ENCODE measurements at places on chromosomes 11 and 22.

DNA sequence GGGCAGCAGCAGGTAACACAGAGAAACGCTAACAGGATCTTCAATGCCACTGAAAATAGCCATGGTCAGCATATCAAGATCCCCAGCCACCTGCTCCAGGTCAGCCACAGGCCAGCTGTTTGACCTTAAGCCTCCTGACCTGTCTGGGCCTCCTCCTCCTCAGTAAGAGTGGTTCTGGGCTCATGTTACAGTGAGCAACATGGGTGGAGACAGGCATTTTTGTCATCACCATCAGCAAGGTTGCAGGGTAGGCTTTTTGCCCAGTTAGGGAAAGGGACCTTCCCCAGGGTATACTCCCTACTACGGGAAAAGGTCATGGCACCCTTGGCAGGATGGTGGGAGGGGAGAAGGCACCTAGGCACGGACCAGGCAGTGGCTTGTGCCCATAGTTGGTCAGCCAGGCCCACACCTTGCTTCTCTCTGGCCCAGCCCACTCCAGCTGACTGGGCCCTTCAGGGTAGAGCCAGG is 131.8 kb upstream of the PARVA start:
- H3K4me1 ChIP-seq: peaks cover 51% of the 10 kb centered on the region
- H3K27ac ChIP-seq: no peak overlapping the region
- no peaks in the 10 kb centered on the region for H3K36me3 ChIP-seq
- peaks cover 24% of the 10 kb centered on the region for H3K27me3 ChIP-seq

GRCh38 chr11:66002648-66003225 is 434 bp downstream of the BANF1 start:
- peaks cover 24% of the 10 kb centered on the region for H3K4me1 ChIP-seq
- no peak for DNase-seq
- H3K27ac ChIP-seq: peak overlapping the region; percentile 100
- no peaks in the 10 kb centered on the region for H3K27me3 ChIP-seq

GRCh38 chr11:99884750-99885149 is 802.3 kb upstream of the ARHGAP42 start:
- H3K4me1 ChIP-seq: no peaks in the 10 kb centered on the region
- DNase-seq: no peak
- H3K36me3 ChIP-seq: no peaks in the 10 kb centered on the region

DNA sequence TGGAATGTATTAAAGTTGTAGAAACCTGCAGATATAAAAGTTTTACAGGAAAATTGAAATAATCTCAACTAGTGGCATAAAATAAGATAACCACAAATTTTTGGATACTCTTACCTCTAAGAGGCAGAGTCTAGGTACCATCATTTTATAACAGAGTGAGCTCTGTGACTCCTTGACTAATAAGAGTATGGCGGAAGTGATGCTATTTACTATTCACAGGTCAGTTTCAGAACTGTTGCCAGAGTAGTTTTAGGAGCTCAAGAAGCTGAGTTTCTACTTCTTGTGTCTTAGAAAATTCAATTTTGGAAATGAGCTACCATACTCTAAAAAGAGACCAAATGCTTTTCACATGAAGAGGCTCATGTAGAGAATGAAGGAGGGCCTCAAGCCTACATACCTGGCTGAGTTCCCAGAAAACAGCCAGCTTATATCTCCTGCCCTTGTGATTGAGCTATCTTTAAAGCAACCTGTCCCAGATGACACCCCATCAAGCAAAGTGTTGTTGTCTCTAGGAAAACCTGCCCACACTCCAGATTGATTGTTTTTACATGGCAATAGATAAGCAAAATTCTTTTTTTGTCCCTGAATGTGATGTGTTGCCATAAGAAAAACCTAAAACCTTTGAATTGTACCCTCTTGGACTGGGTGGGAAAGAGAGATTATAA is 712.8 kb upstream of the CNTN5 start:
- no peaks in the 10 kb centered on the region for H3K36me3 ChIP-seq
- no peak overlapping the region for H3K27ac ChIP-seq
- H3K4me1 ChIP-seq: no peaks in the 10 kb centered on the region

DNA sequence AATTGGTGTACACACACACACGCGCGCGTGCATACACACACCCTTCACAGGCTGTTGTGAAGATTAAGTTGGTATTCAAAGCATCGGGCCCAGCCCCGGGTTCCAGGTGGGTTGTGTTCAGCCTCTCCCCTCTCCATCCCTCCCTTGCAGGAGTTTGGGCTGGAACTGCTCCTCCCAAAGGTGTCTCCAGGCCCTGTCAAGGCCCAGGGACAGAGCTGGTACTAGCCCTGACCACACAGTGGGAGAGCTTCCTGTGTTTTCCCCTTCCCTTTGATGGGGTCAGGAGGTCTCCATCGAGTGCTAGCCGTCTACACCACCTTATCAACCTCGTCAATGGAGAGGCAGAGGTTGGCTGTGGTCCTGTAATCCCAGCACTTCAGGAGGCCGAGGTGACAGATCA is 36.5 kb upstream of the CSNK1E start:
- H3K27me3 ChIP-seq: no peaks in the 10 kb centered on the region
- DNase-seq: no peak
- no peak overlapping the region for H3K4me3 ChIP-seq
- peaks cover 20% of the 10 kb centered on the region for H3K4me1 ChIP-seq

DNA sequence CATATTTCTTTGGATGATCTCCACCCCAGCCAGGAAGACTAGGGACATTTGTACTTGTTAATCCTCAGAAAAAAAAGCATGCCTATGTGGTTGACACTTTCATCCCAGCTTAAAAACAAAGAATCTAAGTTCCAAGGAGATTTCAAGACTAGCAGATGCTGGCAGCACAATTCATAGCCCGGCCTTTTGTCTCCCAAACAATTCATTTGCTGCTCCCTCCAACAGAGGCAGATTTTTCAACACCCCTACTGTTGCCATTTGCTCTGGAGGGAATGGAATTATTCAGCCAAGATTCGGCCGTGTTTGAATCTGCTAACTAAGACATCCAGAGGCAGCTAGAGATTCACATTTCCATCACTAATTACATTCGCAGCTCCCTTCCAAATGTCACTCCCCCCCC is 15.3 kb downstream of the P2RX3 start:
- H3K36me3 ChIP-seq: peaks cover 8% of the 10 kb centered on the region
- peaks cover 7% of the 10 kb centered on the region for H3K27me3 ChIP-seq
- H3K4me1 ChIP-seq: peaks cover 70% of the 10 kb centered on the region
- peak overlapping the region; percentile 30 for H3K27ac ChIP-seq
- no peak for DNase-seq

DNA sequence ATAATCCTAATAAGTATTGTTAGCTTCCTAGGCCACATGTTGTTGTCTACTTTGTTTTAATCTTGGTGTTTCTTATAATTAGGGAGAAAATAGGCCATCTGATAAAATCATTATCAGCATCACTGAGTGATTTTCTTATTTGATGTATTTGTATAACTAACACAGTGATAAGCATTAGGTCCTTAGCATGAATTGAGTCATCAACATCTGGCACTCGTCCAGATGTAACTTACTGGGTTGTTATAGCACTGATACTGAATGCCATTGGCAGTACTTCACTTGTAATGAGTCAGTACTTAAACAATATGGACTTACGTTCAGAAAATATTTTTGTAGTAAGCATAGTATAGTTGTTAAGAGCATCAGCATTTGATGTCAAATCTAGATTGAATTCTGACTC is 16.2 kb downstream of the API5 start:
- no peak overlapping the region for H3K27ac ChIP-seq
- H3K4me1 ChIP-seq: no peaks in the 10 kb centered on the region

DNA sequence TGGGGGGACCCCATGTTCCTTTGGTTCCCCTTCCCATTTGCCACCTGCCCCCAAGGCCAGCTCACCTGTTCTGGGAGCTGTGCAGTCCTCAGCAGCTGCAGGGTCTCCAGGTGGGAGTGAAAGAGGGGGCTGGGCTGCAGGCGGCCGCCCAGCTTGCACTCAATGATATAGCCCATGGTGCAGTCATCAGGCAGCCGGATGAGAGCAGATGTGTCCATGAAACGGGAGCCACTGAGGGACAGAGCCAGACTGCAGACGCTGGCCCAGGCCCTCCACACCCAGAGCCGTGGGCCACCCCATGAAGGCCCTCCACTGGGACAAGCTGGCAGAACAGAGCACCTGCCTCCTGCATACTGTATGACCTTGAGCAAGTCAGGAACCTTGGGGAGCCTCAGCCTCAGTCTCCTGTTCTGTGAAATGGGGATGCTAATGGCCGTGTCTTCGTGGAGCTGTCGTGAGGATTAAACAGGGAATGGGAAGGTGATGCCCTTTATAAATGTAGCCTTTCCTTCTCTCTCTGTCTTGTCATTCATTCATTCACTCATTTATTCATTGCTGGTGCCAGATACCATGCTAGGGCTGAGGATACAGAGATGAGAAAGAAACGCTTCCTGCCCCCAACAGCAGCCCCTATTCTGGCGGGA is 11.6 kb downstream of the MFNG start:
- H3K4me1 ChIP-seq: peaks cover 7% of the 10 kb centered on the region
- no peaks in the 10 kb centered on the region for H3K36me3 ChIP-seq
- DNase-seq: no peak
- H3K27ac ChIP-seq: no peak overlapping the region
- peaks cover 26% of the 10 kb centered on the region for H3K27me3 ChIP-seq

DNA sequence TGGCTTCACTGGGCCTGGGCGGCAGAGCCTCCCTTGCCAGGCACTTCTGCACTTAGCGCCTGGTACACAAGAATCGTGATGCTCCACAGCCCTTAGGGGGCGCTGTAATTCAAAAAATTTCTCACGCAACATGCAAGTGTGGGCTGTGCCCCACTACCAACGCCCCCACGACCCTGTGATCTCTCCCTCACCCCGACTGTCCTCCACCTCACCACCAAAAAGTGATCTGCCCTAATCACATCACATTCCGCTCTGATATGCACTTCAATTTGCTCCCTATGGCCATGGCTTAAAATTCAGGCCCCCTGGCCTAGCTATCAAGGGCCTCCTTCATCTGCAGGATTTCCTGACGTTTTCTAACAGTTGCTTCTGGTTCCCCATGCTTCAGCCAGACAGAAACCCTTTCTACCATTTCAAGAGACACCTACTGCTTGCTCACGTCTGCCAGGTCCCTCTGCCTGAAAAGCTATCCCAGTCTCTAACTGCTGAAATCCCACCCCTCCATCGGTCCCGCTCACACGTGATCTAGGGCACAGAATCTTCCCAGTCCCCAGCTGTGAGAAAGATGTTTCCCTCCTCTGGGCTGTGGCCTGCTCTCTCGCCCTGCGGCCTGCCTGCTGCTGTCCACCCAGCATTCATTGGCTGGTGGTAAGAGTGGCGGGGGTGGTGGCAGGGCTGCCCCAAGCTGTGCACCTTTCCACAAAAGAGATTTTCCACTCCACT is 27.9 kb upstream of the LRRC32 start:
- DNase-seq: no peak
- no peak overlapping the region for H3K4me3 ChIP-seq
- H3K36me3 ChIP-seq: no peaks in the 10 kb centered on the region
- H3K27ac ChIP-seq: no peak overlapping the region

DNA sequence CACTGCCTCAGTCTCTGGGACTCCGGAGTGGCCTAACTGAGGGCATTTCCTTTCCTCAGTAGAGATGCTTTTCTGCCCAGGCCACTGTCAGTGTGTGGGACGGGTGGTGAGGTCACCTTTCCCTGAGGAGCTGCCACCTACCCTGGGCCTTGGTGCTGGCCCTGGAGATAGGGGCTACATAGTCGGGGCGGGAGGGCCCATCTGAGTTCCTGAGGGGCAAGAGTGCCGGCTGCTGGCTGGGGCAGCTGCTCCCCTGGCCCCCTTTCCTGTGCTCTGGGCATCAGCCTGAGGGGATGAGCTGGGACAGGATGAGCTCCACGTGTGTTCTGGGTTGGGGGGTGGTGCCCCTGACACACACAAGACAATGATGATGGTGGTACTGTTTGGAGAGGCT is 5.4 kb downstream of the KCNC1 start:
- peaks cover 48% of the 10 kb centered on the region for H3K27me3 ChIP-seq
- no peak overlapping the region for H3K27ac ChIP-seq
- peaks cover 23% of the 10 kb centered on the region for H3K4me1 ChIP-seq
- no peak overlapping the region for H3K4me3 ChIP-seq

GRCh38 chr11:199004-199581 is 6.2 kb downstream of the SCGB1C1 start:
- peaks cover 11% of the 10 kb centered on the region for H3K36me3 ChIP-seq
- H3K27ac ChIP-seq: no peak overlapping the region
- H3K4me3 ChIP-seq: no peak overlapping the region

DNA sequence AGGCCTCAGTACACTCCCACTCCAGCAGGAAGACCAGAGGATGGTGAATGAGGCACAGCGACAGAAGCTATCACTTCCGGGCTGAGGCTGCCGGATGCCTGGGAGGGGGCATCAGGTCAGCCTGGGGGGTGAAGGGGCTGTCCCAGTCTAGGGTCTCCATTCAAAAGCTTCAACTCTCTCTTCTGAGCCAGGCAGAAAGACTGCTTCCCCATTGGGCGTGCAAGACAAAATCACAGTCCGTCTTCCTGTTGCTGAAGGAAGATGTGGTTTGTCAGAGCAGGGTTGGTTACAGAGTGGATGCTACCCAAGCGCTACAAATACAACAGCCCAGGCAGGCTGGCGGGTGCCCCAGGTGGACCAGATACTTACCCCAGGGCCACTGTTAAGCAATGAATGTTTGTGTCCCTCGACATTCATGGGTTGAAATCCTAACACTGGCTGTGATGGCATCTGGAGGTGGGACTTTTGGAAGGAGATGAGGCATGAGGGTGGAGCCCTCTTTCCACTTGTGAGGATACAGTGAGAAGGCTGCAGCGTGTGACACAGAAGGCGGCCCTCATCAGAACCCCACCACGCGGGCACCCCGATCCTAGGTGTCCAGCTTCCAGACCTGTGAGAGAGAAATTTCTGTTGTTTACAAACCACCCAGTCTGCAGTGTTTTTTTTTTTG is 12.0 kb downstream of the UPK3A start:
- H3K4me3 ChIP-seq: no peak overlapping the region
- H3K36me3 ChIP-seq: no peaks in the 10 kb centered on the region
- DNase-seq: no peak
- H3K27me3 ChIP-seq: peaks cover 18% of the 10 kb centered on the region
- peaks cover 19% of the 10 kb centered on the region for H3K4me1 ChIP-seq

- no peak overlapping the region for H3K4me3 ChIP-seq
- H3K4me1 ChIP-seq: peaks cover 5% of the 10 kb centered on the region
- DNase-seq: peak; percentile 82
- H3K36me3 ChIP-seq: no peaks in the 10 kb centered on the region
- peaks cover 6% of the 10 kb centered on the region for H3K27me3 ChIP-seq
Measured at GRCh38 chr11:36744375-36745168, 146.5 kb upstream of the RAG2 start.

GRCh38 chr11:124801636-124802312 is 1.6 kb upstream of the MSANTD2 start:
- peaks cover 26% of the 10 kb centered on the region for H3K36me3 ChIP-seq
- peaks cover 48% of the 10 kb centered on the region for H3K4me1 ChIP-seq
- H3K4me3 ChIP-seq: peak overlapping the region; percentile 90
- no peak for DNase-seq
- H3K27me3 ChIP-seq: peaks cover 4% of the 10 kb centered on the region

DNA sequence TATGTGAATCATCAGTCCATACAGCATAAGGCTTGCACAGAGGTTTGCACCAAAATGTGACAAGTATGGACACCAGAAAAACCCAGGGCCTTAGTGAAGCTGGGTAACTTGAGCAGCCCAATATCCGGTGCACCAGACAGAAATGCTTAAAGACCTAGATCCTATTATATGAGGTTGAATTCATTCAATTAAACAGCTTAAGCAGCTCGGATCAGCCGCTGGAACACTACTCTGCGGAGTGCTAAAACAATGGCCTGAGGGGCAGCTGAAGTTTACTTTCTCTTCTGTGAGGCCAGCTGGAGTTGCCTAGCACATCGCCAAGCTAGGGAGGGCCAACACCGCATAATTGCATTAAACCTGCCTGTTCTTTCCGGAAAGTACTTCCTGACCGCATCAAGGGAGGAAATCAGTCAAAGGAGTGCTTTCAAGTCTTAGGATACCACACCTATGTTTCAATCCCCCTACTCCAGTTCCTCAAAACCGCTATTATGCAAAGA is 17.0 kb upstream of the FAM181B start:
- no peak overlapping the region for H3K27ac ChIP-seq
- H3K27me3 ChIP-seq: peaks cover 4% of the 10 kb centered on the region
- no peaks in the 10 kb centered on the region for H3K36me3 ChIP-seq
- no peak for DNase-seq
- H3K4me3 ChIP-seq: no peak overlapping the region
- peaks cover 12% of the 10 kb centered on the region for H3K4me1 ChIP-seq
